Right atrium auricular region (tissue), 2 donors: ENCODE measurements at places on chromosomes 16 and 17. TPM values are rescaled to one million over a fixed set of nuclear protein-coding genes. Genes with fewer than 3 reads are reported as not detected.

- no peak for DNase-seq
Observed at GRCh38 chr17:41212524-41213169, 13.8 kb upstream of the KRTAP9-2 start.

DNA sequence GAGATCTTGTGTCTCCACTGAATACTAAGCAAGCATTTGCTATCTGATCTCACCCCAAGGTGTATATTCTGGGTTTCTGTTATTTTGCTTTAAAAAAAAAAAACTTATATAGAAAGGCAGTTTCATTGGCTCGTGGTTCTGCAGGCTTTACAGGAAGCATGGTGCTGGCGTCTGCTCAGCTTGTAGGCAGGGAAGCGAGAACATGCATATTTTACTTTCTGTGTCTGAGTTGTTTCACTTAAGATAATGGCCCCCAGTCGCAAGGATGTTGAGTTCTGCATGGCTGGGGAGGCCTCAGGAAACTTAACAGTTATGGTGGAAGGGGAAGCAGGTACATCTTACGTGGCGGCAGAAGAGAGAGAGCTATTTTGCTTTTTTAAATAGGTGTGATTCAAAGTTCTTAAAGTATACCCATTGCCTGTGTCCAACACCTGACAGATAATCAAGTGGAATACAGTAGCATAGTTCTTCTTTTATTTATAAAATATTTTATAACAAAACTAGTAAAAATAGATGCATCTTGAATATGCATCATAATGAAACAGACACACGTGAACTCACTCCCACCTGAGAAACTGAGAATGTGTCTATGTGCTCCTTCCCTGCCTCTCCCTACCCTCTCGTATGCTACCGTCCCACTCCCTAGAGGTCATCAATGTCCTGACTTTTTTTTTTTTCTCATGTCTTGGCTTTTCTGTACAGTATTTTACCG is 15.4 kb upstream of the ARHGAP17 start:
- no peak for DNase-seq

- no peak for DNase-seq
Observed at GRCh38 chr17:66799849-66800537, 34.9 kb upstream of the CACNG5 start.

GRCh38 chr17:77036841-77037381 is 103.9 kb upstream of the SEC14L1 start:
- no peak for DNase-seq

RCVRN gene
- 0.37 TPM for total RNA-seq
